Urinary bladder (tissue), 4 donors: ENCODE measurements at places on chromosomes 5 and 9. TPM values are rescaled to one million over a fixed set of nuclear protein-coding genes. Genes with fewer than 3 reads are reported as not detected.

GRCh38 chr5:177512736-177513380 is 3.2 kb upstream of the DOK3 start:
- DNase-seq: no peak

DNA sequence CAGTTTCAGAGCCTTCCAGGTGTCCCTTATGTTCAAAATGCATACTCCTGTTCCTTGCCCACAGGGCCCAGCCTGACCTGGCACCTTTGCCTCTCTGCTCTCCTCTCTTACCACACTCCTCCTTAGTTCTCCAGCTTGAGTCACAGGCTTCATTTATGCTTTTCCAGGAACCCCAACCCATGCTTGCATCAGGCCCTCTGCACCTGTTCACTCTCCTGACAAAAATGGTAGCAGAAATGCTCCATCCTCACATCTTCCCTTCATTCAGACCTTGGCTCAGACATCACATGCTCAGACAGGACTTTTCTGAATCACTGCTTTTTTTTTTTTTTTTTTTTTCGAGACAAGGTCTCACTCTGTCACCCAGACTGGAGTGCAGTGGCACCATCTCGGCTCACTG is 15.1 kb upstream of the RNF145 start:
- no peak for DNase-seq

DNA sequence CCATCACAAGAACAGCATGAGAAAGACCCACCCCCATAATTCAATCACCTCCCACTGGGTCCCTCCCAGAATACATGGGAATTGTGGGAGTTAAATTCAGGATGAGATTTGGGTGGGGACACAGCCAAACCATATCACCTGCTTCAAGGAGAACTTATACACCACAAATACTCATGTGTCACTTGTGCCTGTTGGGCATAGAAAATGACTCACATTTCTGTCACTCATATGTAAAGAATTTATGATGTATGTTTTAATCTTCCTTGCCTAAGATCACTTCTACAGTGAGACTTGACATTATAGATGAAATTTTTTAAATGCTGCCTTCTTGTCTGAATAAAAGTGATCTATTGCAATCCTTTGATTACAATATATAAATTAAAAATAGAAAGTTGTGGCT is 23.0 kb upstream of the PRDM6 start:
- no peak for DNase-seq

GRCh38 chr5:6273090-6273735 is 105.1 kb downstream of the MED10 start:
- DNase-seq: no peak

GRCh38 chr5:103785569-103785968 is 223.0 kb upstream of the NUDT12 start:
- DNase-seq: no peak

DNA sequence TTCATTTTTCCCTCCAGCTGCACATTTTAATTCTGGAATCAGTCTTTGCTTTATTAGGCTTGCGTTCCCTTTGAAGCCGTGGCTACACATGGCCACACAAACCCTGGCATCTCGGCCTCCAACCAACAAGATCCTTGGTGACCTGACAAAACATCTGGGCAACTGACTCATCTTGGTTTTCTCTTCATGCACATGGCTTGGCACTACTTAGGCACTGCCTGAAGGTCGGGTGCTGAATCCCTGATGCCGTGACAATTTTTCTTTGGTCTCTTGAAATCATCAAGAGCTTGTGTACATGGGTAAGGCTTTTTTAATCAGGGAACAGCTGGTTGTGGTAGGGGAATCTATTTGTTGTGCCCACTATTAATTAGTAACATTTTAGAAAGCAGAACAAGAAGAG is 16.0 kb upstream of the PAPPA start:
- DNase-seq: no peak

DNA sequence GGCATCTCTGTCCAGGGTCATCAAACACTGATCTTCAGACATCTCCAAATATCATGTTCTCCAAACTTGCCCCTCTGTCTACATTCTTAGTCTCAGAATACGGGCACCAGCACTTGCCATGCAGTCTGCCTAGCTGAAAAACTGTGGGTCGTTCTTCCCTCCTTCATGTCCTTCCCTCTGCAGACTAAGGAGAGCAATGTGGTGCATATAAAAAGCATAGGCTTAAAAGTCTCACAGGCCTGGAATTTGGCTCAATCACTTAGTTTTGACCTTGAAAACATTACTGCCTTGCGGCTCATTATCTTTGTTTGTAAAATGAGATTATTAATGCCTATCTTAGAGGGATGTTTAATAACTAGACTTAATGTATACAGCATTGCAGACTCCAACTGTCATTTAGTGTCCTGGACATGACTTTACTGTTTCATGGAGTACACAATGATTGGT is 362.8 kb downstream of the NPR3 start:
- DNase-seq: no peak

GRCh38 chr5:169545762-169546161 is 37.8 kb upstream of the SPDL1 start:
- DNase-seq: no peak

DNA sequence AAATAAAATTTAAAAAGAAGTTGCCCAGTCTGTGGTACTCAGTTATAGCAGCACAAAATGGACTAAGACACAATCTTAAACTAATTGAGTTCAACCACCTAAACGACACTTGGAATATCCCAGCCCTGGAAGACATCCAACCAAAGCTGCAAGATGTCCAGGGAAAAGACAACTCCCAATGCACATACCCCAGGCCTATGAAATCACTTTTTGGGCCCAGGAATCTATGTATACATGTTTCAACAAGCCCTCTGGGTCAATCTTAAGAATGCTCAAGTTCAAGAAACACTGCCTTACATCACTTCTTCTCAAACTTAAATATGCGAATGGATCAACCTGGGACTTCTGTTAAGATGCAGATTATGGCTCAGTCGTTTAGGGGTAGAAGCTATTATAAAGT is 148.6 kb downstream of the ELAVL2 start:
- no peak for DNase-seq

DNA sequence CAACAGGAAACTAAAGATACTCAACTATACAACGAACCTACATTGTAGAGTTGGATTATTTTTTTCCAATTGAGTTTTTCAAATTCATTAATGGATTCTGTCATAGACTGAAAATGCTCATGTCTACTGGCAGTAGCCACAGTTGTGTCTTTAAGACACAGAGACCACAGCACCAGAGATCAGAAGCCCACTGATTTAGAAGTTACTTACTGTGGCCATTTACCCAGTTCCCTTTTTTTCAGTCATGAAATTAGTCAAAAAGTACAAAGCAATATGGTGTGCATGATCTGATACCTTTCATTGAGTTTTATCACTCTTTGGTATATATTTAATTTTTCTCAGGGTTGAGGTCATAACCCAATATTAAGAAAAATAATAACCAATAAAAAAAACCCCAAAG is 1640.2 kb upstream of the WWC1 start:
- DNase-seq: no peak

- no peak for DNase-seq
Measured at GRCh38 chr9:125536776-125537175, 170.2 kb downstream of the MAPKAP1 start.

GRCh38 chr5:80250801-80251200 is 5.0 kb downstream of the SERINC5 start:
- no peak for DNase-seq

DNA sequence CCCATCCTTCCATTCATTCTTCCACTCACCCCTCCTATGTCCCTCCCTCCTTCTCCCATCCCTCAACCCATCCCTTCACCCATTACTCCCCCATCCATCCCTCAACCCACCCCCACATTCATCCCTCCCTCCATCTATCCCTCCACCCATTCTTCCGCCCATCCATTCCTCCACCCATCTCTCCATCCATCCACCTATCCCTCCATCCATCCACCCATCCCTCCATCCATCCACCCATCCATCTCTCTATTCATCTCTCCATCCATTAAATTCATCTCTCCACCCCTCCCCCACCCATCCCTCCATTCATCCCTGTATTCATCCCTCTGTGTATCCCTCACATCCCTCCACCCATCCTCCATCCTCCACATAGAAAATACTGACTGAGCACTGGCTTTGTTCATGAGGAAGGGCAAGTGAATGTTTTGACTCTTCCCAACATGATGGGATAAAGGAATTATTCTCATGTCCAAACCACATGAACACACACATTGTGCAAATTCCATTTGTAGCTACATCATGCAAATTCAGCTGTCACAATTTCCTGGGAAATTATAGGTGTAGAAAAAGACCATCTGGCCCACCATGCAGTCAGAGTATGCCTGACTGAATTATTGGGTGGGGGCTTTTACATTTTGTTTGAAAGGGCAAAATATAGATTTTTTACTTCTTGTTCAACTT is 6.9 kb upstream of the VAV2 start:
- DNase-seq: no peak

TMEM252 gene
- polyA plus RNA-seq: 0.24 TPM

ZNF300 gene
- polyA plus RNA-seq: 3.7 TPM

ZNF367 gene
- 1.7 TPM for polyA plus RNA-seq

FAM174A gene
- polyA plus RNA-seq: 50.2 TPM

UBE2QL1 gene
- polyA plus RNA-seq: 0.46 TPM

N4BP3 gene
- polyA plus RNA-seq: 2.4 TPM

HAVCR2 gene
- 3.8 TPM for polyA plus RNA-seq
